ENCODE measurements at places on chromosomes 3 and 15.

- DNase-seq = no peak
Observed at GRCh38 chr3:23607184-23607847, 198.4 kb upstream of the UBE2E1 start.

DNA sequence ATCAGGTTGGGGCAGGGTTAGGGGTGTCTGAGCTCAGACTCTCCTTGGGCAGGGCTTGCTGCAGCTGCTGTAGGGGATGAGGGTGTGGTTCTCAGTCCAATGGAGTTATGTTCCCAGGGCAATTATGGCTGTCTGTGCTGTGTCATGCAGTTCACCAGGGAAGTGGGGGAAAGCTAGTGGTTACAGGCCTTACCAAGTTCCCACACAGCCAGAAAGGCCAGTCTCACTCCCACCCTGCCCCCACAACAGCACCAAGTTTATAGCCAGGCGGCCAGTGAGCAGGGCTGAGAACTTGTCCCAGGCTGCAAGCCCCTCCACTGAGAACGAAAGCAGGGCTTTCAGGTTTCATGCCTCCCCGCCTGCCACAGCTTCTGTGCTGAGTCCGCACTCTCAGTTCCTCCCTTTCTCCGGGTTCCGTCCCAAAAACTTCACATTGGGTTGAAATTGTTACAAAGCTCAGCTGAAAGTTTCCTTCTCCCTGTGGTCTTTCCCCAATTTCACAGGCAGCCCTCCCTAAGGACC, 19.6 kb upstream of the CPOX start:
- DNase-seq = no peak

- no peak for DNase-seq
Observed at GRCh38 chr15:62717496-62717895, 325.1 kb upstream of the TPM1 start.

DNA sequence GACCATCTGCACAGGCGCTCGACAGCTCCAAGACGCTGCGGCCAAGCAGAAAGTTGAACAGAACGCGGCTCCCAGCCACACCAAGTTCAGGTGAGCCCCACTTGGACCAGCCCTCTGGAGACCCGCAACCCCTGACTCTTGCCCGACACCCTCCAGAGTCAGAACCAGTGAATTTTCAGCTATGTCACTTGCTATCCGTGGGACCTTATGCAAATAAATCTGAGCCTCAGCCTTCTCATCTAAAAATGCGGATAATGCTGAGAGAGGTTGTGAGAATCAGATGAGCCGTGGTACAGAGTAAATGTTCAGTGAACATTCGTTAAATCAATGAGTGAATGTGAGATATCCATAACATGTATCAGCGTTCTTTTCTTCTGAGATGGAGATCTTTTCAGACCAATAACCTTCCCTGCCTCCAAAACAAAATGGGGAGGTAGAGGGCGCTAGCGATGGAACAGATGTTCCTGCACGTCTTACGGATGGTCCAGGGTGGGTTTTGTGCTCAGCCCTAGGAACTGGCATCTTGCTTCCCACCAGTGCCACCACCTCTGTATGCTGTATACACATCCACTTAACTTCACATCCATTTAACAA, 524 bp downstream of the MRPS11 start:
- no peak for DNase-seq

GRCh38 chr3:124730941-124731297, 667 bp downstream of the UMPS start:
- DNase-seq = no peak

DNA sequence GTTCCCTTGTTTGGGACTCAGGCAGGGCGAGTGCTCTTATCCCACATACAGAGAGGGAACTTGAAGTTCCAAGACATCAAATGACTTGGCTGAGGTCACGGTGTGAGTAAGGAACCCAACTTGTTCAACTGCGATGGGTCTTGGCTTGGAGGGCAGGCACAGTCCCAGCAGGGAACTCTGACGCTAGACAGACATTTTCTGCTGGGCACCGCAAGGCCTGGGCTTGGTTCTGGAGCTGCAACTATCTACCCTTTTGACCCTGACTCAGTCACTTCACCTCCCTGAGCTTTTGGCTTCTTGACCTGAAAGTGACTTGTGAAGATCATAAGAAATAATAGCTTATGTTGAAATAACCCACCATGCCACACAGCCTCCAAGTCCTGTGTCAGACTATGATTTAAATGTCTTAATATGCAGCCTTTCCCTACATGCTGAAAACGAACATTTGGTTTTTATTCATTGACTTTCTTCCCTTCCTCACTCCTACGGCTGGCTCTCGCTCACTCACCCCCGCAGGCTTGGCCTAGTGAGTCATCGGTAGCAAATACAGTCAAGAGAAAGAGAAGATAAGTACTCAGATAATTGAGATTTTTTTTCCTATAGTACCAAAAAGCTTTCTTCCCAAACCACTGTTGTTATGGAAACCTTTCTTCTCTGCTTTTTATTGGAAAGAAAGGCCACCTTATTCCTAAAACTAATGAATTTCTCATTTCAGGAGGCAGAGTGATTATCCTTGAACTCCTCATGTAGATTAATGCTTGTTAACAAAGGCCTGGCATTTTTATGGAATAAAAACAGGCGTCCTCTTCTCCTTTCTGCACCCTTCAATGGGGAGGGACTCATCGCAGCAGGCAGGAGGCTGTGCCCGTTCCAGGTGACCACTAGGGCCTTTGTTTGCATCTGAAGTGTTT, 178.4 kb downstream of the ATP10A start:
- no peak for DNase-seq

GRCh38 chr3:31668242-31668641, 135.5 kb downstream of the STT3B start:
- DNase-seq = no peak

DNA sequence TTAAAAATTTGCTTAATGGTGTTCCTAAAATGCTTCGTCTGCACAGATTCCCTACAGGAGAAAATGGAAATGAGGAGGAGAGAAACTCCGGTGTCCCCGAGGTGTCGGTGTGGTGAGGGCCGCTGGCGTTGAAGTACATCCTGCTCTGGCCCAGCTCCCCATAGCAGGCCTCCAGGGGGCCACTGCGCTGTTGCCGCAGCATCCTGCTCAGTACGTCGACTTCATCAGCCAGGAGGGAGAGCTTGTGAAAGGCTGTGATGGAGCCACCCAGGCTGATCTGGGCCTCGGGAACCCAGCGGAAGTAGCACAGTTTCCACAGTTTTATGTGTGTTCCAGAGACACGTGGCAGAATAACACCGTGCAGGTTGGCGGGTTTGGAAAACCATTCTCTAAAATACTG, 37.8 kb downstream of the FAN1 start:
- no peak for DNase-seq

DNA sequence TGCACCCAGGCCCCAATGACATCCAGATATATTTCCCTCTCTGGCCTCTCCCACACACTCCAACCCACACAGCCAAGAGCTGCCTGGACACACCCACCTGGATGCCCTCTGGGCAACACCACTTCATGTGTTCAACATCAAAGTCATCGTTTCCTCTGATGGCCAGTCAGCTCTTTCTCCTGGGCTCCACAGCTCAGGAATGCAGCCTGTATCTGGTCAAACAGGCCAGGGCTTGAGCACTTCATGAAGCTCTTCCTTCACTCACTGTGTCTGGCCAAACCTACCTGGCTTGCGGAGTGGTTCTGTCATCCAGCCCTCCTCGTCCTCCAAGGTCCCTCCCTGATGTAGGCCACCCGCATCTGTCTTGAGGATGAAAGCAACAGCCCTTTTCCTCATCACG, 35.8 kb upstream of the SLC6A11 start:
- DNase-seq = no peak

GRCh38 chr15:98427321-98427720, 221.0 kb upstream of the IGF1R start:
- no peak for DNase-seq

DNA sequence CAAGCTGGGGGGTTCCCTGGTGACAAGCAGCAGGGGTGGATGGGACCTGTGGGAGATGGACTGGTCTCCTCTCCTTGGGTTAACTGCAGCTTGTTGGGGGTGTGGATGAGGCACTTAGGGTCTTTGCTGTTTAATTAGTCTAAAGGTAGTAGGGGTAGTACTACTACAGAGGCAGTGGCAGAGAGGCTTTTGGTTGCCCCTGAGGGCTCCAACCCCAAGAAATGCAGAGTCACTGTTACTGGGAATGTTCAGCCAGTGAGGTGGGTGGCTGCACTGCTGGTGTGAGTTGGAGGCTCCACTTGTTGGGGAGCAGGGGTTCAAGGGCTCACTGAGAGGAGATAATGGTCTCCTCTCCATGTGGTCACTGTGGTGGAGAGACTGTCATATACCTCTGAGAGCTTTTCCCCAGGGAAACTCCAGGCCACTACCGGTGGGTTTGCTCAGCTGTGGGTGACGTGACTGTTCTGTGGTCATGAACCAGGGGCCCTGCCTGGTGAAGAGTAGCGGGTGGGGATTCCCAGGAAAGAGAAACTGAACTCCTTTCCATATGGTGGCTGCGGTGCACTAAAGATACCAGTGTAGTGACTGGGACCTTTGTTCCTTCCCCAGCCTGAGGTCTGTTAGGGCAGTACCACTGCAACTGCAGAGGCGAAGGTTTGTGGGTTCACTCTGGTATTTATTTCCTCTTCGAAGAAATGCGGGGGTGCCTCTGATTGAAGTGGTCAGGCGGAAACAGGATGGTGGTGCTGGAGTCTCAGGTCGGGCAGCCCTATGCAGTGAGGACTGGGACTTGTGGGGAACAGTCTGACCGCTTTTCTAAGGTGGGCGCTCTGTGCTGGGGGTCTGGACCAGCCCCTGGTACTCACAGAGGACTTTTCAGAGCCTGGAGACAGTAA, 68.9 kb upstream of the TNFSF10 start:
- peak; percentile 73 for DNase-seq

DNA sequence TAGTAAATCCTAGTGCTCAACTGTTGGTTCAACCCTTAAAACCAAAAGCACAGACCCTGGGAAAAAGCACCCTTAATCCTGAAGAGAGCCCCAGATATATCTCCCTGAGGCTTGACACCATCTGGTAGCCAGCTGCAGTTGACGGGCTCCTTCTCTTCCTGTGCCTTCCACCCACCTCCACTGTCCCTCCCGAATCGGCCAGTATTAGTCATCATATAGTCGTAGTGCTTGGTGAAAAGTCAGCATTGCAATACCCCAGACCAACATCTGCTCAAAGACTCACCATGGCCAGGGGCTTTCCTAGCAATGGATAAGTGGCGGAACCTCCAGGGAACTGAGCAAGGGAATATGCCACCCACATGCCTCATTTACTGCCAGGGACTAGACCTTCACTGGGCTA, 125.6 kb upstream of the CRBN start:
- DNase-seq = no peak

Data from GM10248 (cell line).